Skin of body (tissue), 3 donors: ENCODE measurements at places on chromosomes 11 and 22. TPM values are rescaled to one million over a fixed set of nuclear protein-coding genes. Genes with fewer than 3 reads are reported as not detected.

Gene CREB3L1
- total RNA-seq, result 27.1 TPM

Gene PHOX2A
- total RNA-seq, result not detected

Gene PIH1D2
- total RNA-seq, result 1.4 TPM

Gene WEE1
- 54.5 TPM for total RNA-seq

Gene DDI1
- not detected for total RNA-seq

Gene OTOG
- under 0.01 TPM for total RNA-seq

Gene PATZ1
- 10.8 TPM for total RNA-seq

Gene CALCA
- not detected for total RNA-seq

Gene PKNOX2
- total RNA-seq, result 4.0 TPM

Gene FAM227A
- 3.2 TPM for total RNA-seq

Gene OR5B21
- not detected for total RNA-seq

Gene SCUBE1
- 0.20 TPM for total RNA-seq

Gene CBLIF
- not detected for total RNA-seq

Gene RAG2
- total RNA-seq, result 0.30 TPM

Gene OR51B4
- total RNA-seq, result not detected

Gene RFPL3
- not detected for total RNA-seq

Gene RGL4
- total RNA-seq, result 2.7 TPM

Gene TBX1
- 4.8 TPM for total RNA-seq

Gene MMP8
- 8.4 TPM for total RNA-seq

Gene TMPRSS5
- 3.5 TPM for total RNA-seq

Gene KRTAP5-2
- total RNA-seq, result 3.1 TPM

Gene DDX6
- total RNA-seq, result 137 TPM

Gene TMEM191B
- 0.59 TPM for total RNA-seq

Gene ZNF70
- total RNA-seq, result 4.3 TPM

Gene SEPTIN5
- total RNA-seq, result 33.7 TPM

Gene SNX19
- total RNA-seq, result 32.2 TPM

Gene OR52K2
- total RNA-seq, result not detected

Gene GRK2
- 34.5 TPM for total RNA-seq

Gene DBX1
- total RNA-seq, result not detected

Gene SNX32
- 1.4 TPM for total RNA-seq

Gene SDF2L1
- total RNA-seq, result 7.2 TPM

Gene MED17
- 32.4 TPM for total RNA-seq

Gene MYOD1
- total RNA-seq, result 2.3 TPM

Gene OR52I1
- not detected for total RNA-seq

Gene CCDC116
- total RNA-seq, result 0.20 TPM

Gene TPBGL
- not detected for total RNA-seq

Gene FADS2
- 32.0 TPM for total RNA-seq

Gene HPX
- 1.9 TPM for total RNA-seq

Gene HMOX1
- total RNA-seq, result 11.1 TPM

Gene FADD
- total RNA-seq, result 12.3 TPM

Gene ACTN3
- 13.5 TPM for total RNA-seq

Gene SLC6A5
- total RNA-seq, result not detected

Gene OR1S1
- total RNA-seq, result not detected

Gene CALCB
- total RNA-seq, result 0.20 TPM

Gene OR51B2
- total RNA-seq, result 0.59 TPM

Gene GNAZ
- total RNA-seq, result 1.8 TPM

Gene CABP4
- 0.49 TPM for total RNA-seq

Gene RASL10A
- total RNA-seq, result 0.39 TPM

Gene OLFML1
- total RNA-seq, result 25.5 TPM

Gene MAJIN
- not detected for total RNA-seq

Gene MMP11
- 4.9 TPM for total RNA-seq

Gene CRYBB2
- total RNA-seq, result not detected
